ENCODE measurements at places on chromosomes 1 and 21.

- DNase-seq: no peak
Measured at GRCh38 chr1:30039354-30040080, 683.9 kb downstream of the MATN1 start.

DNA sequence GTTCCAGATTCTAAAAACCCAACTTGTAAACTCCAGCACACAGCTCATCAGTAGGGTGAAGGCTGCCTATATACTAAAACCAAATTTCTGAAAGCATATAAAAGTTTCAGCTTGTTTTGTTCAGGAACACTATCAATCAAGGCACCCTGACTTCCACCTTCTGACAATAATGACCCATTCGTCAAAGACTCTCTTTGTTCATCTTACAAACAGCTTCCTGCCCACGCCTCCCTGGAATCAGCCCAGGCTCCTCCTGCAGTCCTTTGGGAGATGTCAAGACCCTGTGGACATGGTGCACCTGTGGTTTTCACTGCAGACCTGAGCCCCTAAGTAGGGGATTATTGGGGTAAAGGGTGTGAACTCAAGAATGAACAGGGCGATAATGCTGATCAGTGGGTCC lies 178.9 kb upstream of the CAMK1G start:
- DNase-seq: no peak

DNA sequence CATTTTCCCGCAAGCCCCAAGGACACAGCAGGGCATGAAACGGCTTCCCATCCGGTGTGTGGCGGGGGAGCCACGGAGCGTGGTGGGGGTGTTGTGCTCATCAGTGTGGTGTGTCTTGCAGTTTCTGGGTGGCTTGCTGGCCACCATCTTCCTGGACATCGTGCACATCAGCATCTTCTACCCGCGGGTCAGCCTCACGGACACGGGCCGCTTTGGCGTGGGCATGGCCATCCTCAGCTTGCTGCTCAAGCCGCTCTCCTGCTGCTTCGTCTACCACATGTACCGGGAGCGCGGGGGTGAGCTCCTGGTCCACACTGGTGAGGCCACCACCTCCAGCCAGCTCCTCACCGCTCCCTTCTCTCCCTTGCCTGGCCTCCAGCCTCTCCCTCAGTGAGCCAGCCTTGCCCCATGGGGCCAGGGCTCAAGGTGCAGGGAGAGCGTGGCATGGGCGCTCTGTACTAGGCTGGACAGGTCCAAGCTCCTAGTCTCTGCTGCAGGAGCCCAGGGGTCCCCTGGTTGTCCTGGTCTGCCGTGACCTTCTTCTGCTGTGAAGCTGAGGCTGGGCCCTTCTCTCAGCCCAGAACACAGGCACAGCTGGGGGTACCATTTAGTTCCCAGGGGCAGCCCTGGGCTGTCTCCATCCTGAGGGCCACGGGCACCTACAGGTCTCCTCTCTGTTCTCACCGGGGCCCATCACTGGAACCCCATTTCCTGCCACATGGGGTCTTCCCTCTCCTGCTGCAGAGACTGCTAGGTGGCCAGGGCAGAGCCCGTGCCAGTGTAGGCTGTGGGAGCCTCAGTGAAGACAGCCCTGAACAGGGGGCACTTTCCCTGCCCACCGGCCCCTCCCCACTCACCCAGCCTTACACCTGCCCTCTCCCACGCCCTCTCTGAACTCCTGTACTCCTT lies 12.6 kb downstream of the AGTRAP start:
- DNase-seq: no peak

- DNase-seq: peak; percentile 58
Measured at GRCh38 chr1:170729225-170730002, 65.5 kb downstream of the PRRX1 start.

DNA sequence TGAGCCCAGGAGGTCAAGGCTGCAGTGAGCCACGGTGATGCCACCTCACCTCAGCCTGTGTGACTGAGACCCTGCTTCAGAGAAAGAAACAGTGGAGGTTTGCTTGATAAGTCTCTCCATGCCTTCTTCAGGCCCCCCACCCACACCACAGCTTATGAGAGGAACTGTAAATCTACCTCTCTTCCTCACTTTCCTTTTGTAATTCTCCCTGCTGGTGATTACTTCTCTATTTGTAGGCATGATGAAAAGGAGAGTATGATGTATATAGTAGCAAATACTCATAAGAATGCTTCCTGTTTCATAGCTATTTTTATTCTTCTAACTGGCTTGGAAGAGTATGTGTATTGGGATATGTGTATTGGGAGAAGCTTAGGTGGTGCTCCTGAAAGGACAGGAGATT lies 186.3 kb downstream of the VPS13D start:
- DNase-seq: no peak

DNA sequence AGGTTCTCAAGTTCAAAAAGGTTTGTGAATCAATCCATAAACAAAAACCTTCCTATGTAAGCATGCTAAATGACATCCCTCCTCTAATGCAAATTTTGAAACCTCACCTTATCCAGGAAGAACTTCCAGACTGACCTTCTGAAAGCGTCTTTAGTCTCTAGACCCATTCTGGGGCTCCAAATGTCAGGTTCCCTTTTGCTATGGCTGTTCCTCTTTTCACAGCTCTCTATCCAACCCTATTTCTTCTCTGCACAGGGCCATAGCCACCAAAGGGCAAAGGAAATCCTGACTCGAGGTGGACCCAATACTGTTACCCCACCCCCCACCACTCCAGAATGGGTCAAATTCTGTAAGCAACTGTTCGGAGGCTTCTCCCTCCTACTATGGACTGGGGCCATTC lies 3.4 kb downstream of the ATP1A4 start:
- DNase-seq: no peak

- no peak for DNase-seq
Measured at GRCh38 chr1:225772848-225773247, 4.8 kb upstream of the SRP9 start.

DNA sequence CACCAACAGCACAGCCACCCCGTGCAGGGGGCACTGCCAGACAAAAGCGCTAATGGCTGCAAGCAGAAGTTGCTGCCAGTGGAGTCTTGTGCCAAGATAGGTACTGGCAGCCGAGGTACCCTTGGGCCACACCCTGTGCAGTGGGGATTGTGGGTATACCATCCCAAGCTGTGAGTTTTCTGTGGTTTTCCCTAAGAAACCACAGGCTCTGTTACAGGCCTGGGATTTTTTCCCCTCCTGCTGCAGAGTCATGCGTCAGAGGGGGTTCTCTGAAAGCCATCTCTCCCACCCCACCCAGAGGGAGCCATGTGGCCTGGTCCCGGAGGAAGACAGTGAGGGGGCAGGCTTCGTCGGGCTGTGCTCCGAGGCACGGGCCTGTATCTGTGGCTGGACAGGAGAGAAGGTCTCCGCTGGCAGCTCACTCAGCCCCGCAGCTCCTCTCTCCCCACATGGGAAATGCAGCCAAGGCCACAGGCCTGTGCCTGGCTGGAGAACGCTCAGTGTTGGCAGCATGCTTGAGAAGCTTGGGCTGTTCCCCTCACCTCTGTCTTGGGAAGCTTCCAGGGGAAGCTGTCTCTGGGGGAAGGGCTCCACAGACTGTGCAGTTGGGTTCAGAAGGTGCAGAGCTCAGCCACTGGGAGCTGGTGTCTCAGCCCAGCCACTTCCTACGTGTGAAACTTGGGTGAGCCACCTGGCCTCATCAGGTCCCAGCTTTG lies 42.5 kb downstream of the NEK2 start:
- peak; percentile 64 for DNase-seq

- DNase-seq: no peak
Measured at GRCh38 chr1:167880580-167881021, 33.3 kb downstream of the ADCY10 start.

- no peak for DNase-seq
Measured at GRCh38 chr1:58158016-58158415, 388.5 kb downstream of the OMA1 start.

GRCh38 chr1:51281807-51282206 lies 45.7 kb downstream of the RNF11 start:
- DNase-seq: no peak

GRCh38 chr1:174911606-174912005 lies 88.1 kb upstream of the CACYBP start:
- DNase-seq: no peak

- DNase-seq: no peak
Measured at GRCh38 chr21:21132390-21132789, 134.2 kb downstream of the NCAM2 start.

GRCh38 chr1:169099561-169099960 lies 6.9 kb upstream of the ATP1B1 start:
- no peak for DNase-seq

GRCh38 chr1:116971965-116972673 lies 29.4 kb upstream of the CD101 start:
- no peak for DNase-seq

DNA sequence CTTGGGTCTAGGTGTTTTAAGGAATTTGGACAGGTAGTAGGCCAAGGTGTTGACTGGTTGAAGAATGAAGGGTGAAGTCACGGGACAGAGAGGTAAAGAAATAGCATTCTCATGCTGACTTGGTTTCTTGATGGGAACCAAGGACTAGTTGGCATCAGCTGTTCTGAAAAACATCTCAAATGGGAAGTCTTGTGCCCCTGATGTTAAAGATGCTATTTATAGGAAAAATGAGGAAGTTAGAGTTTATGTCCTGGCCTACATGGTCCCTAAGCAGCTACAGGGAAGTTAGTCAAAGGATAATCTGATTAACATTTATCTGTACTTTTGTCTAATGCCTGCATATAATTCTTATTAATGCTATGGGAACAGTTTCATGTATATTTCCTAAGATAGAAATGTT lies 262.4 kb downstream of the HHIPL2 start:
- no peak for DNase-seq

DNA sequence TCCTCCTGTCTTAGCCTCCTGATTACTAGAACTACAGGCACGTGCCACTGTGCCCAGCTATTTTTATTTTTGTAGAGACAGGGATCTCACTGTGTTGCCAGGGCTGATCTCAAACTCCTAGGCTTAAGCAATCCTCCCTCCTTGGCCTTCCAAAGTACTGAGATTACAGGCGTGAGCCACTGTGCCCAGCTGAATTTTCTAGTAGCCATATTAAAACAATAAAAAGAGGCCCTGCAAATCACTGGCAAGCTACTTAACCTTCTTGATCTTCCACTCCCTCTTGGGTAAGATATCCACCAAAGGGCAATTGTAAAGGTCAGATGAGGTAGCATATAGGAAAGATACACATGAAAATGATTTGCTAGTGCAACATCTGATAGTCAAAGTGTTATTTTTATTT lies 65.6 kb upstream of the SRSF10 start:
- DNase-seq: no peak

GRCh38 chr1:36134505-36135329 lies 9.7 kb upstream of the COL8A2 start:
- no peak for DNase-seq

DNA sequence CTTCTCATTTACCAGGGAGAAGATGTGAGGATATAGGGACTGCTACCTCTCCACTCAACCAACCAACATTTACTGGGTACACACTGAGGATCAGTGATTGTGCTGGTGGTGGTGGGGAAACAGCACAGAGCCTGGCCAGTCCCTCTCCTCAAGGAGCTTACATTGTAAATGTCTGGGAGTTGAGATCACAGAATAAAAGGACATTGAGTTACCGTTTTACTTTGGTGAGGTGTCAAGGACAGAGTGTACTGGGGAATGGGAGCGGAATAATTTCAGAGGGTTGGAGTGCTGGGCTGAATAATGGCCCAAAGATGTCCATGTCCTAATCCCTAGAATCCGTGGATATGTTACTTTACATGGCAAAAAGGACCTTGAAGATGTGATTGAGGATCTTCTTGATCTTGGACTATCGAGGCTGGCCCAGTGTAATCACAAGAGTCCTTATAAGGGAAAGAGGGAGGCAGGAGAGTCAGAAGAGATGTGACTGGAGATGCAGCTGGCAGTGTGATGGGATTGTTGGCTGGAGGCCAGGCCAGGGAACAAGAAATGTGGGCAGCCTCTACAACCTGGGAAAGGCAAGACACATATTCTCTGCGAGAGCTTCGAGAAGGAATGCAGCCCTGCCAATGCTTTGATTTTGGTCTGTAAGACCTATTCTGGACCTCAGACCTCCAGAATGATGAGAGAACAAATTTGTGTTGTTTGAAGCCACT lies 26.6 kb upstream of the RWDD3 start:
- DNase-seq: no peak

DNA sequence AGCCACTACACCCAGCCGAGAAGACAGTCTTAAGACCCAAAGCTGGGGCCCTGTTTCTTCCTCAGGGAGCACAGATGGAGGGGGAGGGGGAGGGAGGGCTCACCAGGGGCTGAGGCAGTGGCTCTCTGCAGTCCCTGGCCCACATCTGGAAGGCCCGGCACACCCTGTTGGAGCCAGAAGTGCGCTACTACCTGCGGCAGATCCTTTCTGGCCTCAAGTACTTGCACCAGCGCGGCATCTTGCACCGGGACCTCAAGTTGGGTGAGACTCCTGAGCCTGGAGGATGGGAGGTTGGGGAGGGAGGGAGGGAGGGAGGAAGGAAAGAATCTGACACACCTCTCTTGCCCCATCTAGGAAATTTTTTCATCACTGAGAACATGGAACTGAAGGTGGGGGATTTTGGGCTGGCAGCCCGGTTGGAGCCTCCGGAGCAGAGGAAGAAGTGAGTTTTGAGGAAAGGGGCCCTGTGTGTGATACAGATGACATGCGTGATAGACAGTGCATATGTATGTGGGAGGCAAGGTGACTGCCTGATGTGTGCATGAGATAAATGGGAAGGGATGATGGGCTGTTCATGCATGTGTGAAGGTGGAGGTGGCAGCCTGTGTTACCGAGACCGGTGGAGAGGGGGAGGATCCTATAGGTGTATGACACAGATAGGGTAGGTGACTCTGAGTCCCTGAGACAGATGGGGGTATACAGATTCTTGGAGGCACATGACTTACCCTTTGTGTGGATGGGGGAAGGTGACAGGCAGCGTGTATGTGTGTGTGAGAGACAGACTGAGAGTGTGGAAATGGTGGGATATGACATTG lies 1.5 kb downstream of the PLK3 start:
- no peak for DNase-seq

DNA sequence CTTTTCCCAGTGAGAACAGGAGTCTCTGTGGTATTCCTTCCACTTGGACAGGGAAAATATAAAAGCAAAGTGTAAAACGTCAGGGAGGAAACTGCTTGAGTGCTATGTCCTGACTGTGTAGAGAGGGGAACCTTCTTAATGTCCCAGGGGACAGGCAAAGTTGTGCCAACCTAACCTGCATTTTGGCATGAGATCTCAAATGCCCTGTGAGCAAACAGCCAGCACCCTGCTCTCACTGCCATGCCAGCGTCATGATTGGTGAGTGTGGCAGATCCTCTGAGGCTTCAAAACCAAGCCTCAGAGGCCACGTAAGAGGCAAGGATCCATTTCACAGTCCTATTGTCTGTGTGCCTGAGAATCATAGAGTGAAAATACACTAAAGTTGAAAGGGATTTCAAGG lies 49.7 kb upstream of the RAP1A start:
- no peak for DNase-seq

GRCh38 chr1:58629031-58629462 lies 52.0 kb upstream of the TACSTD2 start:
- no peak for DNase-seq

DNA sequence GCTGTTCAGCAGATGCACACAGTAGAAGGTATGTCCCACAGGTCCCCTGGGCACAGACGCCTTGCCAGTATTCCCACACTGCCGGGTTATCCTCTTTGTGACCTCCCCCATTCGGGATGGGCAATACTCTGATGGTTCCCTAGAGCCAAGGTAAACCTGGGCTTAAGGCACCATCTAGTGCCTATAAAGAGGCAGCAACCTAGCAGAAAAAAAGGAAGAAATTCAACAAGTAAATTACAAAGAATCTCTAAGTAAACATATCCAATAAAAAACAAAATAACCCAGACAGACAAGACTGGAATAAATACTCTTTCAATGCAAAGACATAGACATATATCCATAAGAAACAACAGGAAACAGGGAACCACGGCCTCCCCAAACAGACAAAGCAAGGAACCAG lies 39.4 kb downstream of the HSF2BP start:
- DNase-seq: no peak

All from skeletal muscle cell (primary cell).